Chondrocyte (in vitro differentiated cells): ENCODE measurements at places on chromosomes 1 and 21. TPM values are rescaled to one million over a fixed set of nuclear protein-coding genes. Genes with fewer than 3 reads are reported as not detected.

CAMSAP2 gene
- total RNA-seq: 46.7 to 51.8 TPM (median 51.7 TPM) in 3 replicates

KDF1 gene
- total RNA-seq: not detected in 3 replicates

CSDE1 gene
- 512 to 540 TPM (median 529 TPM) in 3 replicates for total RNA-seq

PRAMEF5 gene
- not detected in 3 replicates for total RNA-seq

ANKRD65 gene
- total RNA-seq: not detected in 3 replicates

PGLYRP3 gene
- total RNA-seq: not detected in 3 replicates

DNA sequence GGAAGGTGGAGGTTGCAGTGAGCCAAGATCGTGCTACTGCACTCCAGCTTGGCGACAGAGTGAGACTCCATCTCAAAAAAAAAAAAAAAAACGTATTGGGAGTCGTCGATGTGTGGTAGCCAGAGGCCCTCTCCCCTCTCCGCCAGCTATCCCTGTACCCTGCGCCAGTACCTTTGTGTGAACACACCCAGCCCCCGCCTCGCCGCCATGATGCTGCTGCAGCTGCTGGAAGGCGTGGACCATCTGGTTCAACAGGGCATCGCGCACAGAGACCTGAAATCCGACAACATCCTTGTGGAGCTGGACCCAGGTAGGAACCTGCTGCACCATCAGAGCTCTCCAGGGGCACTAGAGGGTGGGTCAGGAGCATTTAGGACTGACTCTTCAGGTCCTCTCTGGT lies 12.2 kb downstream of the PINK1 start:
- DNase-seq: no peak
- no peaks in the 10 kb centered on the region for H3K27me3 ChIP-seq
- peaks cover 19% of the 10 kb centered on the region for H3K36me3 ChIP-seq

DNA sequence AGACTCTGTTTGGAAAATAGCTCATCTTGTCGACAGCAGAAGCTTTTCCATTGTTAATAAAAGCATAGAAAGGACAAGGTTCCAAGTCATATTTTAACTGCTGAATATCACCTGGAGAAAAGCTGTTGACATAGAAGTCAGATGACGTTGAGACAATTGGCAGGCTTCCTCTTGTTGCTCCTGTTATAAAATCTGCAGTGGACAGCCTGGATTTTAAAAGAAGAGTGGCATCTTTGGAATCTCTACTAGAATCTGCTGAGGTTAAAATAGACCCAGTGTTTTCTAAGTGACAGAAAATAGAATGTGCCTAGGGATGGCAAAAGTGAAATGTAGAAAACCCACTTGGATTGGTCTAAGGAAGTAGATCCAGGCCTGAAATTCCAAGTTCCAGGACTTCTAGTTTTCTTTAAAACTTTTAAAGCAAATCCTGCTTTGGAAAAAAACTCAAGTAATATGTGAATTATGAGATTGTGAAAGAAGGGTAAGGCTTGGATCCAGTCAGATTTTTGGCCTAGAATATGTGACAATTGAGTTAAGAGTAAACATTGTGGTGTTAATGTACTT lies 53.6 kb upstream of the NEXN start:
- peaks cover 69% of the 10 kb centered on the region for H3K4me1 ChIP-seq
- H3K27ac ChIP-seq: peak overlapping the region; percentile 98
- H3K27me3 ChIP-seq: no peaks in the 10 kb centered on the region

- no peak overlapping the region for H3K4me3 ChIP-seq
- H3K36me3 ChIP-seq: no peaks in the 10 kb centered on the region
- peaks cover 8% of the 10 kb centered on the region for H3K27me3 ChIP-seq
- H3K4me1 ChIP-seq: peaks cover 5% of the 10 kb centered on the region
- DNase-seq: no peak
Observed at GRCh38 chr1:206577626-206578025, 34.6 kb downstream of the EIF2D start.

DNA sequence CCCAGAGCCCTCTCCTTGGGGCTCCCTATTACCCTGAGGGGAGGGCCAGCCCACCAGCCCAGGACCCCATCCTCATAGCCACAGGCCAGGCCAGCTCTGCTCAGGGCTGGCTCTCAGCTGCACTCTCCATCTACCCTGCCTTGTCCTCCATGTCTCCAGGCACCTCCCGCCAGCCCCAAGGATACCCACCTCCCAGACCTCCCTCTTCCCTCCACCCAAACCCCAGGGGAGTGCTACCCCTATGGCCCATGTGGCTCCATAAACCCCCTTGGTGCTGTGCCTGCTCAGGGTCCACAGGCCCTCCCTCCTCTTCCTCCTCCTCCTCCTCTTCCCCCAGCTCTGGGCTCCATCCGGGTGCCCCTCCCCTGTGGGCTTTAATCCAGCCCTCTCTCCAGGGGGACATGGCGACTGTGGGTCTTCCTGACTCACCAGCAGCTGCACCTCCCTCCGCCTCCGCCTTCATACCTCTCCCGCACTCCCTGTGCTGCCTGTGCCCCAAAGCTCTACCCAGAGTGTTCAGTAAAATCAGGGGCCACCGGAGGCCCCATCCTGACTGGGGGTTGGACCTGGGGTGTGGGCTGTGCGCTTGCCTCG lies 9.1 kb downstream of the YBEY start:
- no peaks in the 10 kb centered on the region for H3K27me3 ChIP-seq
- DNase-seq: no peak
- H3K27ac ChIP-seq: peak overlapping the region; percentile 82
- H3K36me3 ChIP-seq: peaks cover 1% of the 10 kb centered on the region

DNA sequence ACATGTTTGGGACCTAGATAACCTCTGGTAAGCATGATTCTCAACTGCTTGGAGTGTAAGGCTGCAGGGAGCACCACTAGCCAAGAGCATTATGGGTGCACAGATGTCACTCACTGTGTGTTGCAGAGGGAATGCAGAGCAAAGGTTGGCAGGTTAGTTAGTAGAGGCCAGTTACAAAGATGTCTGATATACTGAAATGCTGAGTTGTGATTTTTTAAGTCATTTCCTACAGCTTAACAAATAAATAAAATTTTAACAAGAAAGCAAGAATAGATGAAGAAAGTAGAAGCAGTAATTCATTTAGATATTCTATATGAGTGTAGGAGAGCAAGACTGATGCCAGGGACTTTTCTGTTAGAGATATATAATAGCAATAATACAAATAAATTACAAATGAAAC lies 64.8 kb downstream of the MARK1 start:
- H3K4me3 ChIP-seq: no peak overlapping the region
- peaks cover 3% of the 10 kb centered on the region for H3K36me3 ChIP-seq
- H3K27ac ChIP-seq: no peak overlapping the region
- no peak for DNase-seq

DNA sequence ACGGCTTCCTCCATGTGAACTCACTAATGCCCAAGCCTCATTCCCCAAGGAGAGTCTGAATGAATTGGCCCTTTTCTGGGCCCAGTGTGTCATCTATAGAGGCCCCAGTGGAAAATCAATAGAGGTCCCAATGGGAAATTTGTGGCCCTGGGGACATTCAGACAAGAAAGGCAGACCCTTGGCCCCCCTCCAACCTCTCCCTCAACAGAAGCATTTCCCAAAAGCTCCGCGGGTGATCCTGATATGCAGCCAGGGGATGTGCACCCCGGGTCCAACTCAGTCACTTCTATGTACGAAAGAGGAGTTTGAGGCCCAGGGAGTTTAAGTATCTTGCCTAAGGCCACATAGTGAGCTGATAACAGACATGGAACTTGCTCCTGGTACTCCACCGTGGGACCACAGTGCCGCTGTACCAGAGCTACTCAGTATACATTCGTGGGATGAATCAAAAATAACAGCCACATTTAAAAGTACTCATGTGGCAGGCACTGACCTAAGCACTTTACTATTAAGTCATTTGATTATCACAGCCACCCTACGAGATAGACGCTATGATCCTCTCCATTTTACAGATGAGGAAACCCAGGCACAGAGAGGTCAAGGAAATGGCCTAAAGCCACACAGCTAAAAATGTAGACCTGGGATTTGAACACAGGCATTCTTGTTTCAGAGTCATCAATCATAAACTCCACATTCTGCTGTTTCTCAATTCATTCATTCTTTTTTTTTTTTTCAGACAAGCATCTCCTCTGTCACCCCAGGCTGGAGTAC lies 8.5 kb downstream of the EPHA2 start:
- H3K27ac ChIP-seq: peak overlapping the region; percentile 98
- no peak for DNase-seq
- peaks cover 15% of the 10 kb centered on the region for H3K36me3 ChIP-seq
- H3K4me1 ChIP-seq: peaks cover 77% of the 10 kb centered on the region
- H3K27me3 ChIP-seq: no peaks in the 10 kb centered on the region

GRCh38 chr1:28097100-28097472 lies 8.7 kb upstream of the EYA3 start:
- no peaks in the 10 kb centered on the region for H3K36me3 ChIP-seq
- DNase-seq: no peak
- peaks cover 7% of the 10 kb centered on the region for H3K27me3 ChIP-seq
- no peak overlapping the region for H3K27ac ChIP-seq

GRCh38 chr1:82091729-82092128 lies 291.0 kb downstream of the ADGRL2 start:
- no peak overlapping the region for H3K4me3 ChIP-seq
- H3K4me1 ChIP-seq: peaks cover 3% of the 10 kb centered on the region
- DNase-seq: no peak
- no peaks in the 10 kb centered on the region for H3K36me3 ChIP-seq

GRCh38 chr1:48792961-48793360 lies 16.3 kb upstream of the BEND5 start:
- DNase-seq: no peak
- no peak overlapping the region for H3K4me3 ChIP-seq

DNA sequence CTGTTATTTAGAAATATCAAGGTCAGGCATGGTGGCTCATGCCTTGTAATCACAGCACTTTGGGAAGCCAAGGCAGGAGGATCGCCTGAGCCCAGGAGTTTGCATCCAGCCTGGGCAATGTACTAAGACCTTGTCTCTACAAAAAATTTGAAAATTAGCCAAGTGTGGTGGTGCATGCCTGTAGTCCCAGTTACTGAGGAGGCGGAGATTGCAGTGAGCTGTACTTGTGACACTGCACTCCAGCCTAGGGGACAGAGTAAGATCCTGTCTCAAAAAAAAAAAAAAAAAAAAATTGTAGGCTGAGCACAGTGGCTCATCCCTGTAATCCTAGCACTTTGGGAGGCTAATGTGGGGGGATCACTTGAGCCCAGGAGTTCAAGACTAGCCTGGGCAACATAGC lies 45.3 kb downstream of the PIK3CD start:
- peaks cover 9% of the 10 kb centered on the region for H3K4me1 ChIP-seq
- no peak overlapping the region for H3K27ac ChIP-seq
- no peak overlapping the region for H3K4me3 ChIP-seq
- no peak for DNase-seq
- H3K27me3 ChIP-seq: no peaks in the 10 kb centered on the region

- H3K27me3 ChIP-seq: no peaks in the 10 kb centered on the region
- H3K4me3 ChIP-seq: no peak overlapping the region
- DNase-seq: no peak
- H3K27ac ChIP-seq: peak overlapping the region; percentile 41
- H3K4me1 ChIP-seq: peaks cover 83% of the 10 kb centered on the region
- H3K36me3 ChIP-seq: peaks cover 11% of the 10 kb centered on the region
Observed at GRCh38 chr1:172265905-172266304, 154.6 kb upstream of the C1orf105 start.

GRCh38 chr1:213984387-213985208 lies 3.2 kb upstream of the PROX1 start:
- H3K27ac ChIP-seq: no peak overlapping the region
- H3K4me3 ChIP-seq: no peak overlapping the region
- H3K4me1 ChIP-seq: peaks cover 35% of the 10 kb centered on the region
- H3K27me3 ChIP-seq: peaks cover 74% of the 10 kb centered on the region
- no peak for DNase-seq
- no peaks in the 10 kb centered on the region for H3K36me3 ChIP-seq

GRCh38 chr1:244319283-244320132 lies 132.2 kb downstream of the ADSS2 start:
- no peak for DNase-seq
- no peak overlapping the region for H3K4me3 ChIP-seq
- no peaks in the 10 kb centered on the region for H3K27me3 ChIP-seq
- H3K36me3 ChIP-seq: no peaks in the 10 kb centered on the region
- peaks cover 27% of the 10 kb centered on the region for H3K4me1 ChIP-seq
- no peak overlapping the region for H3K27ac ChIP-seq

DNA sequence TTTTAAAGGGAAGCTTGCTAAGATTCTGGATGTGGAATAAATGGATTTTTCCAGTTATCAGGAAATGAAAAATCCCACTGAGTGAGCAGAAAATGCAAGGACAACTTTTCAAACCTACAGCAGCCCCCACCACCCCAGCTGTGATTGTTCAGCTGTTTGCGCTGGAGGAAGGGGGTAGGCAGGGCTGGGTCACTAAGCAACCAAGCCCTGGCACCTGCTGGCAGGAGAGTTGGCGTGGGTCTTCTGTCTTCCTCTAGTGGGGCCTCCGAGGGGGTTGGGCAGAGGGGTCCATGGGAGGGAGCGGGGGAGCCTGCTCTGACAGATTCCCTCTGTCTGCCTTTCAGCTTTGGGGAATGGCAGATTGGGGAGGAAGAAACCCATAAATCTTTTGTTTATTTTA lies 45.3 kb downstream of the EIF2D start:
- no peak overlapping the region for H3K4me3 ChIP-seq
- no peaks in the 10 kb centered on the region for H3K4me1 ChIP-seq
- H3K36me3 ChIP-seq: peaks cover 3% of the 10 kb centered on the region
- H3K27ac ChIP-seq: no peak overlapping the region
